Right lung (tissue), 10 donors: ENCODE measurements at places on chromosomes 3 and 15. TPM values are rescaled to one million over a fixed set of nuclear protein-coding genes. Genes with fewer than 3 reads are reported as not detected.
A peak's percentile ranks its signal among the peaks of the same experiment; 100 is the strongest.

TNFAIP8L3 gene
- polyA plus RNA-seq, result 3.8 TPM

SKIL gene
- polyA plus RNA-seq, result 53.6 TPM

CFAP100 gene
- polyA plus RNA-seq, result 0.80 TPM

LSAMP gene
- 29.4 TPM for polyA plus RNA-seq

ZDHHC23 gene
- polyA plus RNA-seq, result 5.2 TPM

VGLL3 gene
- polyA plus RNA-seq, result 23.5 TPM

CHL1 gene
- 2.0 TPM for polyA plus RNA-seq

CACNA2D2 gene
- polyA plus RNA-seq, result 11.3 TPM

DNA sequence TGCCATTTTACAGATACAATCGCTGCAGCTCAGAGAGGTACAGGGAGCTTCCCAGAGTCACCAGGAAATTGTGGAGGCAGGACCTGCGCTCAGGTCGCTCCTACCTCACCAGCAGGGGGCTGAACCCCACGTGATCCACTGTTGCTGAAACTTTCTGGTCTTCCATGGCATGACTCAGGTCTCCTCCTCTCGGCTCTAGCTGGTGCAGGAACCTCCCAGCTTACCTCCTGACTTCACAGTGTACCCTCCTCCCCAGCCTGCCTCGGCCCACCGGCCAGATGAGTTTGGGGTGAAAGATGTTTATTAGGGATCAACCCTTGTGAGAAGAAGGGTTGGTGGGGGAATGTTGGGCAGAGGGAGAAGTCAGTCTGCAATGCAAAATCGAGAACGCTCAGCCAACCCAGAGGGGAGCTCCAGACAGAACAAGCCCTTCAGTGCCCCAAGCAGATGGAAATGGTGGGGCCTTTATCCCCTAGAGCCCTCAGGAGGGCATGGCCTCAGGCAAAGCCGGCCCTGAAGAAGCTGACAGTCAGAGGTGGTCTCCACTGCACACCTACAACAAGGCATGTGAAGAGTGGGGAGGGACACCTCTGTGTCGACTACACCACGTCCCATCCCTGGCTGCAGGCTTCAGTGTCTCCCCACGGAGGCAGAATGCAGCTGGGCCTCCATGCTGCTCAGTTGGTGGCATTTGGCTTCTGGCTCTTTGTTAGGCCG lies 118.6 kb upstream of the PRR20G start:
- no peak for DNase-seq

DNA sequence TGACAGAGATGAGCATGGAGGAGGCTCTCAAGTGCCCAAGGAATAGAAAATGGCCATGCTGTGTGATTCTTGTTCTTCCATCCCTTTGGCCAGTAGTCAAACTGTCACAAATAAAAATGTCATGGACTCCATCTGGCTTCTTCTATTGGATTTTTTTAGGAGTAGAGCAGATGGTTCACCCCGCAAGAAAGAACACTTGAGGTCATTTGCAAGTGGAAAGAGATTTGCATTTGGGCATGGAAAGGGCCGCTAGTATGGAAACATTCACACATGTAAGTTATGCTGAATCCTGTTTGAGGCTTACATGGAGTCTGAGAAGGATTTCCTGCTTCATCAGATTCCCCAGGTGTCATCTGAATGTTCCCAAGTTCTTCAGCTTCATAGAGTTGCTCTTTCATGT lies 53.1 kb upstream of the CFAP161 start:
- no peak for DNase-seq

DNA sequence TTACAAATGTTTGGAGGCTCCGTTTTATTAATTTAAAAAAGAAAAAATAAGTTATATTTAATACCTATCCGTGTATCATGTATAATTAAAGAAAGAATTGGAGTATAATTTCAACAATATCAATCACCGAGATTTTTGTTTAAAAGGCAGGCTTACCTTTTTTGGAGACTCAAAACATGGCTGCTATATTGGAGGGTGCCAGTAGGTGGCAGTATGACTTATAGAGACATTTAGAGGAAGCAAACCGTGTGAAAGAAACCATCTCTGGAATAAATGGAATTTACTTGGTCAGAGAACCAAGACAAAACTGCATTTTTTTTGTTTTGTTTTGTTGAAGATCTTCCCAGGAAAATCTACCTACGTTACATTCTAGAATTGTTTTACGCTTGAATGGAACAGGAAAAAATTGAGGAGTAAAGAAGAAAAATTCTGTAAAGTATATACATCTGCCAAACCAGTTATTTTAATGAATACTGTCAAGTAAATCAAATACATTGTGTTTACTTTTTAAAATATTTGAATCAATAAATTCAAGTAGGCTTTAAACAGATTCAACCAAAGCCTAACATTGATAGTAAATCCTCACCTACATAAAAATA lies 802.6 kb upstream of the ALCAM start:
- DNase-seq, result no peak

DNA sequence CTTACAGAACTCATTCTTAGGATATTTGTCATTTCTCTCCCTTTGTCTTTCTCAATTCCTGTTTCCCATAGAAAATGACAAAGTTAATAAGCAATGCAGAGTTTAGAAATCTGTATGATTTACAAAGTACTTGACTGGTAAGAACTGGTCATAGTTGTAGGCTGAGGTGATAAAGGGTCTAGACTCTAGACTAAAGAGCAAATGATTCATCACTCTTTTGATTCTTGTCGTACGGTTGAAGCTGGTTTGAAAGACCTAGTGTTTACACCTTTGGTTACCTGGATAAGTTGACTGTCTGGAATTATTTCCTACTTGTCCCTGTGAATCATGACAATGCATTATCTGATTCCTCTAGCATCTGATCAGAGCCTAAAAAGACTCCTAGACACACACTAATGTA lies 58.9 kb upstream of the TP63 start:
- no peak for DNase-seq

DNA sequence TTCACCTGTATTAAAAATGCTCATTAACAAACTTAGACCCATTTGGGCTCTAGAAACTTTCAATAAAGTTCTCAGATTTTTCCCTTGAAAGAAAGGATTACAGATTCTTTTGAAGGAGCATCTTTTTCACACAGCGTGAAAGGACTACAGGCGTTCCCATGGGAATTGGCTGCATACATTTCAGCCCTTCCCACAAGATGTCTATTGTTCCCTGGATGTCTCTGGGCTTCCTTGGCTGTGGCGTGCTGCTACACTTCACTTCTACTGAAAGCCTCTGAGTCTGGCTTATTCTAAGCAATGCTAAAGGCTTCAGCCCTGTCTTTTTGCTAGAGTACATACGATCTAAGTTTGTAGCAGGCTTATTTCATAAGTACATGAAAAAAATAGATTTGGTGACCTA lies 1.4 kb downstream of the VEPH1 start:
- DNase-seq, result no peak

DNA sequence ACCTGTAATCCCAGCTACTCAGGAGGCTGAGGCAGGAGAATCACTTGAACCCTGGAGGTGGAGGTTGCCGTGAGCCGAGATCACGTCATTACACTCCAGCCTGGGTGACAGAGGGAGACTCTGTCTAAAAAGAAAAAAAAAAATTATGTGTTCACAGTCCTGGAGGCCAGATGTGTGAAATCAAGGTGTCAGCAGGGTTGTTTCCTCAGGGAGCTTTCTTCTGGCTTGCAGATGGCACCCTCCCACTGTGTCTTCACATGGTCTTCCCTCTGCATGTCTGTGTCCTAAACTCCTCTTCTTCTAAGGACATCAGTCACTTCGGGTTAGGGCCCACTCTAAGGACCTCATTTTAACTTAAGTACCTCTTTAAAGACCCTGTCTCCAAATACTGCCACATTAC lies 56.1 kb upstream of the UBE2E1 start:
- DNase-seq, result no peak

DNA sequence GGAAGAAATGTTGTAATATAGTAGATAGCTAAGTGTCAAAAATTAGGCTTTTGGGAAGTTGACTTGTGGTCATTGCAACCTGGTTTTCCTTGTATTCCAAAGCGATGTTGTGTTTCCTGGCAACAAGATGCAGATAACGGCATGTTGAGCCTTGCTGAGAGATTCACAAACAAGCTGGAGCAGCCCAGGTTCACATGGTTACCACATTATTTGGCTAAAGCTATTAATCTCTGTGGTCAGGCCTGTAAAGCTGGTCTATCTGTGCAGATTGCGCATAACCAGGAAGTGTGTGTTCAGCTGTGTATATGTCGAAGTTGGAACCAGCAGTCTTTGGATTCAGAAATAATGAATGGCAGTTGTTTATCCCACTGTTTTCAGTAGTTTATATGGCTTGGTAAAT lies 6.6 kb downstream of the TIPARP start:
- peak; percentile 30 for DNase-seq

GRCh38 chr3:138984816-138985215 lies 21.3 kb downstream of the PRR23A start:
- DNase-seq, result no peak

GRCh38 chr3:177491296-177492032 lies 294.2 kb upstream of the TBL1XR1 start:
- peak; percentile 64 for DNase-seq

GRCh38 chr15:101359365-101359947 lies 64.4 kb upstream of the SNRPA1 start:
- DNase-seq, result no peak

DNA sequence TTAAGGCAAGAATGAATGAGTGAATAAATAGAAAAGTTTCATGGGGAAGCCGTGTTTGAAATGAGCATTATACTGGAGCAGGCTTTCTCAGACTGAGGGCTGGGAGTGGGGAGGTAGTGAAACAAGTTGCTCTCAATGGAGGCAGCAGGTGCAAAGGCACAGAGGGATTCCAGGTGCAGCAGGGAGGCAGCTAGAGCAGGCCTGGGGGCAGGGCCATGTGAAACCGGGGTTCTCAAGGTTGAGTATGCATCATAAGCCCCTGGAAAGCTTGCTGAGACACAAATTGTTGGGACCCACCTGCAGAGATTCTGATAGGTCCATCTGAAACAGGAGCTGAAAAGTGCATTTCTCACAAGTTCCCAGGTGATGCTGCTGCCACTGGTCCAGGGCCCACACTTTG lies 45.3 kb downstream of the BFSP2 start:
- no peak for DNase-seq

GRCh38 chr3:19155375-19155774 lies 7.1 kb downstream of the KCNH8 start:
- no peak for DNase-seq

DNA sequence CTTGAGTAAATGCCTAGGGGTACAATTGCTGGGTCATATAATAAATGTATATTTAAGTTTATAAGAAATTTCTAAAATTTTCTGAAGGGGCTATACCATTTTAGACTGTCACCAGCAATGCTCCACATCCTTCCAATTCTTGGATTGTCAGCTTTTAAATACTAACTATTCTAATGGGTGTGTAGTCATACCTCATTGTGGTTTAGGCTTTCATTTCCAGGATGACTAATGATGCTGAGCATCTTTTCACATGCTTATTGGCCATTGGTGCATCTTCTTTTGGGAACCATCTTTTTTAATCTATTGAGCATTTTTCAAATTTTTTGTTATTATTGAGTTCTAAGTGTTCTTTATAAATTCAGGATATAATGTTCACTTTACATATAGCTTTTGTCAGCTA lies 52.5 kb upstream of the CORO2B start:
- DNase-seq, result no peak

GRCh38 chr15:70281811-70282307 lies 184.1 kb upstream of the TLE3 start:
- DNase-seq, result no peak

- DNase-seq, result no peak
Observed at GRCh38 chr3:139456386-139456785, 19.9 kb downstream of the RBP2 start.

DNA sequence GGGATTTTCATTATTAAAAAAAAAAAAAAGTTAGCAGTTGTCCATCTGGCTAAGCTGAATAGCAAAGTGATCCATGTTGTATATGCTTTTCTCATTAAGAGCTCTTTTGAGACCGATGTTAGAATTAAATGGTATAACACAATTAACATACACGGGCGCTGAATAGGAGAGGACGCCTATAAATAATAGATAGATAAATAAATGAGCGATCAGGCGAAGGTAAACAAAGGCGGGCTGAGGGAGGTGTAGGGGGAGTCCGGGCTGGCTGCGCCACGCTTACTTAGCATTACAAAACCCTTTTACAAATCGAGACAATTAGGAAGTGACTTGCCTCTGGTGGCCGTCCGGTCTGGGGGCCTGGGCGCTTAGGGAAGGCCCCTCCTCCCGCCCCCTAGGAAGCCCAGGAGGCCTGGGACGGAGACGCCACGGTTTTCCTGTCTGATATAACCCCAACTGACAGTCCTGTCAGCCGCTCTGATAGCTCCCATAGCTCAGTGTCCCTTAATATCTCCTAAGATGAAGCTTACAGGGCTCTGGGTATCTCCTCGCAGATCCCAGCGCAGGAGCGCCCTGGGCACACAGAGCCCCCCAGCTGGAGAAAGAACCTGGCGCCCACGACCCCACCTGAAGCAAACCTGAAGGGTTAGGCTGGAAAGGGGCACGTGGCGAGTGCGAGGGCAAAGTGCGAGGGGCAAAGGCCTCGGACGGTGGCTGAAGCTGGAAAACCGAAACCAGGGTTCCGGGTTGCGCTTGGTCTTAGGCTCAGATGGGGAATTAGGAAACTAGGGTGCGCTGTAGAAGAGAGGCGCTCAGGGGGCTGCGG lies 3.6 kb downstream of the SOX14 start:
- DNase-seq, result no peak

- no peak for DNase-seq
Observed at GRCh38 chr3:30258426-30259392, 347.7 kb upstream of the TGFBR2 start.

DNA sequence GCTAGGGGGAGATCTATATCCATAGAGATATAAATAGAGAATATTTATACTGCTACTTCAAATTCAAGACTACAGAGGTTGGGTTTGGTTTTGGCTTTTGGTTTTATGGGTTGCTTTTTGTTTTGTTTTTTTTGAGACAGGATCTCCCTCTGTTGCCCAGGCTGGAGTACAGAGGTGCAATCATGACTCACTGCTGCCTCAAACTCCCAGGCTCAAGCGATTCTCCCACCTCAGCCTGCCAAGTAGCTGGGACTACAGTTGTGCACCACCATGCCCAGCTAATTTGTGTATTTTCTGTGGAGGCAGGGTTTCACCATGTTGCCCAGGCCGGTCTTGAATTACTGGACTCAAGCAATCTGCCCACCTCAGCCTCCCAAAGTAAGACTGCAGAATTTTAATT lies 3.9 kb upstream of the UBL7 start:
- DNase-seq, result no peak

GRCh38 chr15:28900041-28900891 lies 14.5 kb downstream of the APBA2 start:
- no peak for DNase-seq

DNA sequence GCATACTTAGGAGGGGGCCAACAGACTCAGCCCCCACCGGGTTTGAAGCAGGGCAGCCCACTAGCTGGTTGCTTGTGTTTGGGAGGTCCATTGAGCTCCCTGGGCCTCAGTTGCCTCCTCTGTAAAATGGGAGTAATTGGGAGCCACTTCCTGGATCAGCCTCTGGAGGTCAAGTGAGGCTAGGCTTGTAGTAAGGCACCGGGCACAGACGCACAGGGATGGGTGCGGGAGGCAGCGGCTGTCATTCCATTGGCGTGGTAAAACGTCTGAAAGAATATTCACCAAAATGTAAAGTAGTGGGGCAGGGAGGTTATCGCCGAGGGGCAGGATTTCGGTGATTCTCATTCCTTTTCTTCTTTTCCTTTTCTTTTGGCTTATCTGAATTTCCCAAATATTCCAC lies 64.6 kb downstream of the TLE3 start:
- no peak for DNase-seq

- DNase-seq, result no peak
Observed at GRCh38 chr15:98666841-98667240, 18.5 kb downstream of the IGF1R start.
